Activated T-helper 17 cell treated with anti-CD3 and anti-CD28 coated beads, Interleukin-2, amount 50 U/mL, for 72 hours (primary cell): ENCODE measurements at places on chromosomes 3 and 15. TPM values are rescaled to one million over a fixed set of nuclear protein-coding genes. Genes with fewer than 3 reads are reported as not detected.

DNA sequence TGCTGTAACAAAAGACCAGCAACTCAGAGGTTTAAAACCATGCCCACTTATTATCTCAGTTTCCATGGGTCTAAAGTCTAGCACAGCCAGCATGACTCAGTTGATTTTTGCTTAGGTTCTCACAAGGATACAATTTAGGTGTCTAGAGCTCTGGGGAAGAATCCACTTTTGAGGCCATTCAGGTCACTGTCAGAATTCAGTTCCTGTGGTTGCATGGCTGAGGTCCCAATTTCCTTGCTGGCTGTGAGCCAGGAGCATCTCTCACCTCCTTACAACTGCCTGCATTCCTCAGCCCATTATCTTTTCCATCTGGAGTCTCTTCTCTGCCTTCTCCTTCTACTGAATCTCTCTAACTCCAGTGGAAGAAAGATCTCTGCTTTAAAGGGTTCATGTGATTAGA is 240.5 kb upstream of the CFAP20DC start:
- H3K27ac ChIP-seq, result no peak overlapping the region
- no peak overlapping the region for H3K4me3 ChIP-seq
- ATAC-seq, result no peak
- H3K4me1 ChIP-seq, result peaks cover 6% of the 10 kb centered on the region

The SI gene
- total RNA-seq, result not detected

DNA sequence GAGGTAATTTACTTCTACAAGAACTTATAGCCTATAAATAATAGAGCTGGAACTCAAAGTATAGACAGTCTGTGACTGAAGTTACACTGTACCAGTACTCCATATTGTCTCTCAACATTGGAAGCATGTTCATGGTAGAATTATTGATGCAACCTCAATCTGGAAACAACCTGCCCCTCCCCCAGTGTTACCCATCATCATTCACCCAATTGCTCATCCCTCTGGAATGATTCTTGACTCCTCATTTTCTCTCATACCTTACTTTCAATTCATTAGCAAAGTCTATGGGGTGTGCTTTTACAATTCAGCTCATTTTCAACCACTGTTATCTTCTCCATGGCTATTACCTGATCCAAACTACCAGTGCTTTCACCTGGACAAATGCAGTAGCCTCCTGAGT is 151.7 kb downstream of the CPNE4 start:
- no peaks in the 10 kb centered on the region for H3K4me1 ChIP-seq
- H3K27me3 ChIP-seq, result peaks cover 3% of the 10 kb centered on the region
- ATAC-seq, result no peak
- no peaks in the 10 kb centered on the region for H3K36me3 ChIP-seq

The ACKR2 gene
- 1.3 TPM for total RNA-seq

- no peak overlapping the region for H3K4me3 ChIP-seq
- ATAC-seq, result no peak
- peaks cover 50% of the 10 kb centered on the region for H3K4me1 ChIP-seq
- peak overlapping the region; percentile 14 for H3K27ac ChIP-seq
Measured at GRCh38 chr3:101836652-101837598, 12.4 kb upstream of the NFKBIZ start.
